ENCODE measurements at places on chromosomes 13 and 19.

GRCh38 chr13:67509018-67509417, 278.9 kb upstream of the PCDH9 start:
- no peak for DNase-seq

DNA sequence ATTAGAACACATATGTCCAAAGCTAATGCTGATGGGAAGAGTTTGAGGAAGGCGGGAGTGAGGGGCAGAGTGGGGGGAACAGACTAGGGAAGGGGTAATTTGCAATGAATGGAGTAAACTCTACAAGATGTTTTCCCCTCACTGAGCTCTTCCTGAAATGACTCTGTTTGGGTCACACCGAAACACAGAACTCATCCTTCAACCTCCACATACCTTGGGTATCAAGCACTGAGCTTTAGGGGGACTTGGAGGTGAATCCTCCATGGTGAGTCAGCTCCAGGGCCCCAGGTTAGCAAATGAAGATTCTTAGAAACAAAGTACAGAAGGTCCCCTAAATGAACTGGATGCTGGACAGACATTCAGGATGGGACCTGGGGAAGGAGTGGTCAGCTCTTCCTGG, 1.3 kb upstream of the SIGLEC10 start:
- no peak for DNase-seq

DNA sequence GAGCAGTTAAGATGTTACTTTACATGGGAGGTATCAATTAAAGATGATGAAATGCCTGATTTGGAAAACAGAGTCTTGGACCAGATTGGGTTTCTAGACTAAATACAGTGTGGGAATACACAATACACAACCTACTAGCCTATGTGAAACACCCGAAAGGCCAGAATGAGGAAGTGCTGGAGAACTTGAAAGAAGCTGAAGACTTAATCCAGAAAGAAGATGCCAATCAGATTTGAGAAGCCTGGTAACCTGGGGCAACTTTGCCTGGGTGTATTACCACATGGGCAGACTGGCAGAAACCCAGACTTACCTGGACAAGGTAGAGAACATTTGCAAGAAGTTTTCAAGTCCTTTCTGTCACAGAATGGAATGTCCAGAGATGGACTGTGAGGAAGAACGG, 43.2 kb downstream of the N4BP2L1 start:
- DNase-seq, result no peak

DNA sequence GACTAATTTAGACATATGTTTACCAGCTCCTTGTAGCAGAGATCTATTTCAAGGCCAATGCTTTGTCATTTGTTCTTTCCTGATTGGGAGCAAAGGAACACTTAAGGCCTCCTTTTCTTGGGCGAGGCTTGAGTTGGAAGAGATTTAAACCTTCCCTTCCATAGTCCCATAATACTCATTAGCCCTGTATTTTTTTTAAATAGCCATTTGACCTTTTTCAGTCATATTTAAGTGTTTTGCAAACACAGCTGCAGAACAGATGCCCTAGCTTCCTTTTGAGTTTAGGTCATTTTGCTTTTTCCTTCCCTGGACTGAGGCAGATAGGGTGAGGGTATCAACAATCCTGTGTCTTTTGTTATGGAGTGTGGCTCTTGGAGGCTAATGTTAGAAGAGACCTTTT, 198.3 kb downstream of the NBEA start:
- no peak for DNase-seq

DNA sequence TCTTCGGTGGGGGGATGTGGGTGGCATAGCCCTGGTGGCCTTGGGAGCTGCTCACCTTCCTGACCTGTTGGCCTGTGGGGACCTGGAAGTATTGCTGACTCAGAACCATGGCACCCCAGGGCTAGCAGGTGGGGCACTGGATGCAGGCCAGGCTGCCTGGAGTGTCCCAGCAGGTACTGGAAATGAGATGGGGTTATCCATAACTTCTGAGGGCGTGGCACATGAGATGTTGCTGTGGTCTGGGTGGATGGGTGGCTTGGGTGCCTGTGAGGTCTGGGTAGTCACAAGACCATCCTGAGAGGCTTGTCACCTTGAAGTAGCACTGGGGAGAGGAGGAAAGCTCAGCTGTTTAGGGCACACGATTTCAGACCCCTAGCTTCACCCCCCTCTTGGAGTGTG, 636 bp upstream of the RNF225 start:
- DNase-seq, result no peak
